ENCODE measurements at places on chromosomes 1 and 21. TPM values are rescaled to one million over a fixed set of nuclear protein-coding genes. Genes with fewer than 3 reads are reported as not detected.

RAB25 gene
- total RNA-seq: 0.61 TPM

C1orf216 gene
- total RNA-seq: 19.9 TPM

OR6K3 gene
- total RNA-seq: not detected

SDHC gene
- 179 TPM for total RNA-seq

BCAR3 gene
- total RNA-seq: 0.53 TPM

ADAMTS1 gene
- 0.38 TPM for total RNA-seq

GMEB1 gene
- total RNA-seq: 20.8 TPM

SPOCD1 gene
- not detected for total RNA-seq
